ENCODE measurements at places on chromosomes 1 and 21. TPM values are rescaled to one million over a fixed set of nuclear protein-coding genes. Genes with fewer than 3 reads are reported as not detected.

Gene IRF6
- total RNA-seq: 0.17 TPM

Gene HLCS
- total RNA-seq: 12.6 TPM

Gene MYBPH
- total RNA-seq: not detected

Gene FMOD
- 4.1 TPM for total RNA-seq

Gene MRPS15
- 118 TPM for total RNA-seq

DNA sequence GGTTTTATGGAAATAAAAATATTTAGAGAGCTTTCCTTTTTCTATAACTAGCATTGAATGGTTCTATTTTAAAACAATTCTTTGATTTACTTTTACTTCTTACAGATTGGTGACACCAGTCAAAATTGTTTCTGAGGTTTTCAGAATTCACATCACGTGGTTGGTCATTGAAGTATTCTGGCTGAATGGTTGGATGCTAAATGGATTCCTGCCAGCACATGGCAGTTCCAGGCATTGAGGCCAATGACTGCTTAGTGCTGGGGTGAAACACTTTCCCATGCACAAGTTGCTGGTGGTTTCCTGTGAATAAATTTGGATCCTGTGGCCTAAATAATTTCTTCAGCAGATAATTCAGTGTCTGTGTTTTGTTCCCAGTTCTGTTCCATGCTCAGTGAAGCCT lies 20.6 kb downstream of the NCAM2 start:
- no peaks in the 10 kb centered on the region for H3K27me3 ChIP-seq
- no peak overlapping the region for H3K27ac ChIP-seq
- no peak overlapping the region for H3K4me3 ChIP-seq

GRCh38 chr1:80915491-80915890 lies 885.2 kb upstream of the ADGRL2 start:
- no peak for DNase-seq
- no peaks in the 10 kb centered on the region for H3K27me3 ChIP-seq
- H3K36me3 ChIP-seq: no peaks in the 10 kb centered on the region
- H3K27ac ChIP-seq: no peak overlapping the region

DNA sequence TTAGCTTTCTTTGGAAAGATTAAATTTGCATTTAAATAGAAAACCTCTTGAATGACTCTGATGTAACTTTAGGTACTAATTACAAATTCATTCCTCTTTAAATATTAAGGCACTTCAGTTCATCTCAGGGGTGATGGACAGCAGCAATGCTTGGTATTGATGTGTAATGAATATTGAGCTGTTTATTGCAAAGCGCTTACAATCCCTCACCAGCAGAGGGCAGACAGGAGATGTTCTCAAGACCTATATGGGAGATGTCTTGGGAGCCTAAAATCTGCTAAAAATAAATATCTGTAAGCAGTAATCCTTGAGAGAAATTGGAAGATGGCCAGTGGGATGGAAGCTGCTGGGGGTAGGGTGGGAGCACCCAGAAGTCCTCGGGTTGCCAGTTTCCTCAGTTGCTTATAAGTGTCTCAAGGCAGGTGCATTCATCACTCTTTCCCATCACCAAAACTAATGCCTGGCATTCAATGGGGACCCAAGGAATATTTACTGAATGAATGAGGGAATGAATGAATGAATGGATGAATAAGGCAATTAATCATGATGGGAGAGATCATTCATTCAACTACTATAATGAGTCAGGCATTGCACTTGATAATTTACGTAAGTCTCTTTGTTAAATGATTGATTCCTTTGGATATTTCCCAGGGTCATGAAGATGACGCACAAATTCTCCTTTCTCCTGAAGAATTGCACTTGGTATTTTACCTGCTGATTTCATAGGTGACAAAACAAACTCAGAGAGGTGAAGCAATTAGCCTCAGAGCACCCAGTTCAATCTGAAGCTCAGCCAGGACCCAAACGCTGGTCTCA lies 2.3 kb downstream of the KLHDC8A start:
- H3K27ac ChIP-seq: no peak overlapping the region
- H3K36me3 ChIP-seq: no peaks in the 10 kb centered on the region
- H3K4me1 ChIP-seq: no peaks in the 10 kb centered on the region
- no peak overlapping the region for H3K4me3 ChIP-seq
- H3K27me3 ChIP-seq: peaks cover 19% of the 10 kb centered on the region
- peak; percentile 27 for DNase-seq

- peaks cover 16% of the 10 kb centered on the region for H3K4me1 ChIP-seq
Observed at GRCh38 chr1:223835754-223836153, 10.0 kb downstream of the TP53BP2 start.

Measured in activated T-helper 1 cell treated with anti-CD3 and anti-CD28 coated beads, Interleukin-12 subunit alpha, Interleukin-12 subunit beta, Interleukin-2, Interleukin-4 antibody, amounts not matched to agents 30 ng/mL and 10 ng/mL and 1 ng/mL, durations not matched to agents 14 hours and 24 hours and 36 hours (primary cell).